DMS79 treated with DMSO at 0.1 percent for 48 hours (cell line): ENCODE measurements at places on chromosomes 11 and 22.
A peak's percentile ranks its signal among the peaks of the same experiment; 100 is the strongest.

- no peak for DNase-seq
Measured at GRCh38 chr11:972523-973211, 47.0 kb downstream of the AP2A2 start.

DNA sequence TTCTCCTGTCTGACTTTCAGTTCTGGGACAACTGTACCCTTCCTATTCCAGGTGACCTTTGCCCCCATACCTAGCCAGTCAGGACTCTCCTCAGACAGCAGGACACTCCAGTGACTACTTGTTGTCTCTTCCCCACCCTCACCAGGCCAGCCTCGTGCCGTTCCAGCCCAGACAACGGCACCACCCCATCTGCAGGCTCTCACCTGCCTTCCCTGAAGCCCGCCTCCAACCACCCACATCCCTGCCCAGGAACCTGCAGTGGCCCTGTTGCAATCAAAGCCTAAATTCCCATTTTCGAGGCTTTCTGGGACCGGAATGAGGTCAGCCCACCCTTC, 3.7 kb downstream of the IL2RB start:
- no peak for DNase-seq

DNA sequence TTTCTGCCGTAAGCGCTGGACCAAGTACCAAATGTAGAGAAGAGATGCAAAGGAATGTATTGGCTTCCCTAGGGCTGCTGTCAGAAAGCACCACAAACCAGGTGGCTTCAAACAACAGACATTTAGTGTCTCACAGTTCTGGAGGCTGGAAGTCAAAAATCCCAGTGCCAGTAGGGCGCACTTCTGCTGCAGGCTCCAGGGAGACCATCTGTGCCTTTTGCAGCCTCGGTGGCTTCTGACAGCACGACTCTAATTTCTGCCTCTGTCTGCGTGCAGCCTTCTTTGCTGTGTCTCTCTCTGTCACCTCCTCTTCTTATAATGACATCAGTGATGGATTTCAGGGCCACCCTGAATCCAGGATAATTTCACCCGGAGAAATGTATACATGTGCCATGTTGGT, 2.8 kb downstream of the APOL6 start:
- DNase-seq, result no peak

- peak; percentile 56 for DNase-seq
Measured at GRCh38 chr11:69296890-69297786, 3.2 kb downstream of the MYEOV start.

GRCh38 chr22:27475548-27475897, 326.0 kb downstream of the MN1 start:
- DNase-seq, result no peak

GRCh38 chr11:31419138-31419537, 49.5 kb downstream of the DNAJC24 start:
- DNase-seq, result no peak

- no peak for DNase-seq
Measured at GRCh38 chr11:130668751-130669150, 220.3 kb downstream of the ADAMTS15 start.

DNA sequence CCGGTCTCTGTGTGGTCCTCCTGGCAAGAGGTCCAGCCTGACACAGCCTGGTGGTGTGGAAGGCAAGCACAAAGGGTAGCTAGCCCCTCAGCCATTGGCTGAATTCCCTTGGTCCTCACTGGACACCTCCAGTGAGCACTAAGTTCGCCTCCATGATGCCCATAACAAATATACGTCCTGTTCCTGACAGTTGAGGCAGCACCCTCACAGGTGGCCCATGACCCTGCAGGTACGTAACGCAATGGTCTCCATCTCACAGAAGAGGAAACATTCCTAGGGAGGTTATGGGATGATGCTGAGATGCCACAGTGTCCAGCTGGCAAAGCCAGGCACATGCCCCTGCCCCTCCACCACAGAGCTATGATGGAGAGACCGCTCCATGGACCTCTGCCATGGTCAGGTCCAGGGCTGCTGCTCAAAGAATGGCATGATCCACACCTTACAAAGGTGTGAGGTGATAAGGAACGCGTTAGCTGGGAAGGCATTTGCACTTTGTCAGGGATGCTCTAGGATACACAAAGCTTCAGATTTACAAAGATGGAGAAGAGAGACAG, 1.4 kb upstream of the GNAZ start:
- DNase-seq, result no peak

DNA sequence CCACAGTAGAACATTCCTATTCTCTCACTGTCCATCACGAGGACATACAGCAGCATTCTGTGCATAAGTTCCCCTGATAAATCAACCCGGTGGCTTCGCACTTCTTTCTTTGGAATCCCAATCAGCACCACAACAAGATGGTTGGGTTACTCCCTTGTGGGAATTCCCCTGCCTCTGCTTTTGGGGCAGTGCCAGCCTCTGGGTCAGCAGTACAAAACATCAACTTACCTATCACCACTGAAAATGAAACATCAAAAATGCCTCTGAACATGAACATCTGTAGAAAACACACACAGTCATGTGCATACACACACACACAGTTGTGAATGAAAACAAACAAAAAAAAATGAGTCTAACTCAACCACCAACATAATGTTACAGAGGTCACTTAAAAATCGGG, 79.3 kb downstream of the KCNA4 start:
- DNase-seq, result no peak

DNA sequence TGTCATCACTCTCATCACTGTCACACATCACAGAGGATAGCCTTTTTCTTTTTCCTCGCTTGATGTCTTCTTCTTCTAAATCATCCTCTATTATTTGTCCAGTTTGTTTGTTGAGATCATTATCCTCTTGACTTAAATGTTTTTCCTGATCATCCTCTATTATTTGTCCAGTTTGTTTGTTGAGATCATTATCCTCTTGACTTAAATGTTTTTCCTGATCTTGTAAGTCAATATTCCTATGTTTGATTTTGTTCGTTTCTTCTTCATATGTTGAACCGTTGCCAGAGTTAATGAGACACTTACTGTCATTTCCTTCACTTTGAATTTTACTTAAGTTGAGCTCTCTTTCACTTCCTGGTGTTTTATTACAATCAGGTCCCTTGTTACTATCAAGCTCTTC, 5.6 kb downstream of the CCDC82 start:
- no peak for DNase-seq

DNA sequence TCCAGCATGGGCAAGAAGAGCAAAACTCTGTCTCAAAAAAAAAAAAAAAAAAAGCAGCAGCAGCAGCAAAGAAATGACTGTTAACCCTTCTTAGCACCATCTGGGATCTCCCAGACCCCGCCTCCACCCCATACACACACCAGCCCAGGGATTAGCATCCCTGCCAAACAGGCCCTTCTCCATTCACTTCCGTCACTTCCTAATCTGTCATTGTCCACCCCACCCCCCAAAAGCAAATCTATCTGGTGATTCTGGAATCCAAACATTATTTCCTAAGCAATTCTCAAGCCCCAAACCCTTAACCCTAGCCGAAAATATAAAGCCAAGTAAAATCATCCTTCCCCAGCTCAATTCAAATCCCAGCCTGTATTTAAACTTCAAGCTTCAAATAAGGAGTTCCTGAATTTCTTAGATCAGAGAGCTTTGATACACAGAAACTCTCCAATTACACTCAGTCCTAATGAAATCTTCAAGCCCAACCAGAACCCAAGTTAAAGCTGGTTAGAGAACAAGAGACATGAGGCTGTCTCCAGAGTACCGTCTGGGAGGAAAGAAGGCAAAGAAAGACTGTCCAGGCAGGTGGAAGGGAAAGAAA, 6.0 kb upstream of the AHNAK start:
- DNase-seq, result no peak

GRCh38 chr11:113278925-113279324, 35.5 kb upstream of the TTC12 start:
- no peak for DNase-seq

GRCh38 chr11:96001037-96001436, 77.1 kb upstream of the MTMR2 start:
- DNase-seq, result no peak

GRCh38 chr11:45593992-45594391, 71.4 kb downstream of the CHST1 start:
- DNase-seq, result no peak

- no peak for DNase-seq
Measured at GRCh38 chr11:49405743-49406142, 197.3 kb upstream of the FOLH1 start.

- no peak for DNase-seq
Measured at GRCh38 chr22:32765132-32765618, 36.3 kb upstream of the TIMP3 start.

GRCh38 chr11:132976115-132976514, 556.2 kb downstream of the OPCML start:
- DNase-seq, result no peak

DNA sequence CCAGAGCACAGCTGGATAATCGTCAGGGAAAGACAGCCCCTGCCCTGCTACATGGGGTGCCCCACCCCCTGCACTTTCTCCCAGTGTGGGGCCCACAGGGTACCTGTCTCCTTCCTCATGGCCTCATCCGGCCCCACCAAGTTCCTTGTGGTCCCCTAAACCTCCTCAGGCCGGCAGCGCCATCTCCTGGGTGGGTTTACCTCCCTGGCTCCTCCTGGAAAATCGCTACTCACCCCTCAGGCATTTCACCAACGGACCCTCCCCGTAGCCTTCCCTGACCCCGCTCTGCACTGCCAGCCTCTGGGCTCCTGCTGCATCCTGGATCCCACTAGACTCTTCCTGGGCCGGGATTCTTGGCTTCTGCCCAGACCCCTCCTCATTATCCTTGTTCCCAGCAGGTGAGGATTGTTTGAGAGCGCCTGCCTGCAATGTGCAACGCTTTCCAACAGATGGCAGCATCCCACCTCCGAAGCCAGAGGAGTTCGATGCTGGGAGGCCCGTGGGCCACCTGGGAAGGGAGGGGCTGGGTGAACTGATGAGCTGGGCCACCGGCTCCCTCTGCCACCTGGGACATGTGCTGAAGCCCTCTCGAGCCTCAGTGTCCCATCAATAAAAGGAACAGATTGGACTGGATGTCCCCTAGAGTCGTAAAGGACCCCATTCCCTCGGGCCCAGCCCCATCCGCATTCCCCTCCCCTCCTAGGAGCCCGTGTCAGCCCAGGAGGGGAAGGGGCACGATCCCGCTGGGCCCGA, 44.2 kb upstream of the TTLL12 start:
- DNase-seq, result peak; percentile 29

DNA sequence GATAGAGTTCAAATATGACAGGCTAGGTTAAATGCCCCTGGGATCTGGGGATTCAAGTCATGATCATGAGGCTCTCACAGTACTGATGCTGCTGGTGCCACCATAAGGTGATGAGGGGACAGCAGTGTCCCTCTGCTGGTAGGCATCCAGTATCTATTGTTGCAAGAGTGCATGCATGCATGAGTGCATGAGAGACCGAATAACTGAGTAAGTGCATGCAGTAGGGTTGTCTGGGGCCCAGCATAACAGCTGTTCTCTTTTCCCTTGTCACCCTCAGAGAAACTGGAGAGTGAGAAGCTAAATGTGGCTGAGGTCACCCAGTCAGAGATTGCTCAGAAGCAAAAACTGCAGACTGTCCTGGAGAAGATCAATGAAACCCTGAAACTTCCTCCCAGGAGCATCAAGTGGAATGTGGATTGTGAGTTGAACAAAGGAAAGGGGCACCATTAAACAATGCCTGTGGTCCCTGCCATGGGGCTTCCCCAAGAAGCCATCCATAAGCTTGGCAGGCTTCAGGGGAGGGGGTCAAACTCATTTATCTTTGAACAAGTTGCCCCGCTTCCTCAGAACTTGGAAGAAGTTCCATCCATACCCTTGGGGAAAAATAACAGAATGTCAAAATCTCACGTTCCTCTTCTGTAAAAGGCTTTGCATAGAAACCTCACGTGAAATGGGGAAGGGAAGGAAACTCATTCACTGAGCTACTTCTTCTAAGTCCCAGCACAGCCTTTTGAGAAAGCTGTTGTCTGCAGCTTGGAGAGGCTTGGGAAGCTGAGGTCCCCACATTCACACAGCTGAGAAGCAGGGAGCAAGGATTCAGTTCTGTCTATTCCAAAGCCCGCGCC, 119.0 kb downstream of the PARVA start:
- peak; percentile 44 for DNase-seq

GRCh38 chr11:69212798-69213110, 57.0 kb downstream of the SMIM38 start:
- no peak for DNase-seq

DNA sequence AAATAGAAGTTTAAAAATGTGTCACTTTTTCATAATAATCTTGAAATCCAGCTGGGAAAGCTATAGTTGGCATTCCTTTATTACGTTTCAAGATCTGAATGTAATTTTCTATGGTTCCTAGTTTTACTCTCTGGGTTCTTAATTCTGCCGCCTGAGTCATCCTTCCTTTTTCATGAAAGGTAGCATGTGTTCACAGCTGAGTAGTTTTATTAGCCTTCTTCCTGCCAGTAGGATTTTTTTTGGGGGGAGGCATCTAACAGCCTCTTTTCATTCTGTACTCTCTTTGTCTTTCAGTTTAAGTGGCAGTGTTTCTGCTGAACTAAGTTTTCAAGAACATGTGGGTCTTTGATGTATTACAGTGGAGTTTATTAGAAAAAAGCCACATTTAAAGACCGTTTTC, 36.5 kb downstream of the OR2AG2 start:
- DNase-seq, result peak; percentile 17
